ENCODE measurements at places on chromosomes 2 and 18.
A peak's percentile ranks its signal among the peaks of the same experiment; 100 is the strongest.

DNA sequence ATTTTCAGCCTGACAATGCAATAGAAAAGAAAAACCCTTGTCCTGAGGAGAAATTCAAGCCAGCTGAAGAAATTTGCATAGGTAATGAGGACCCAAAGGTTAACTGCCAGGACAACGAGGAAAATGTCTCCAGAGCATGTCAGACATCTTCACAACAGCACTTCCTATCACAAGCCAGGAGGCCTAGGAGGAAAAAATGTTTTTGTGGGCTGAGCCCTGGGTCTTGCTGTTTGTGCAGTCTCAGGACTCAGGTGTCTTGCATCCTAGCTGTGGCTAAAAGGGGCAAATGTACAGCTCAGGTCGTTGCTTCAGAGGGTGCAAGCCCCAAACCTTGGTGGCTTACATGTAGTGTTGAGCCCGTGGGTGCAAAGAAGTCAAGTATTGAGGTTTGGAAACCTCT is 905.1 kb upstream of the FSHR start:
- DNase-seq = no peak

DNA sequence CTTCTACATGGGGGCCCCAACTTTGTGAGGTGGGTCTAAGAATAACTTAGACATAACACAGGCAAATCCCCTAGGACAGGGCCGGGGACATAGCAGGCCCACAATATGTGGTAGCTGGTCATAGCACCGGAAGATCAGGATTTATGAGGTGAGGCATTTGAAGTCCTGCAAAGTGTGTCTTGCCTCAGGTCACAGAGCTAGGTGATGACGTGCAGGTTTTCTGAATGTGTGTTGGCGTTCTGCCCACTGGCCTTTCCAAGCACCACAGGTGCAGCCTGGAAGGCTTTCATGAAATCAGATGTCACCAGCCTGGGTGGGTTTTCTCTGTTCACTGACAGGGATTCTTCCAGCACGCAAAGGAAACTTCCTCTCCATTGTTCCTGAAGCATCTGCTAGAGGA is 119.1 kb downstream of the LRATD1 start:
- DNase-seq = no peak

- no peak for DNase-seq
These were observed 4.1 kb upstream of the TET3 start for GRCh38 chr2:73980566-73980965.

- no peak for DNase-seq
These were observed 42.3 kb upstream of the ATIC start for GRCh38 chr2:215269397-215270117.

DNA sequence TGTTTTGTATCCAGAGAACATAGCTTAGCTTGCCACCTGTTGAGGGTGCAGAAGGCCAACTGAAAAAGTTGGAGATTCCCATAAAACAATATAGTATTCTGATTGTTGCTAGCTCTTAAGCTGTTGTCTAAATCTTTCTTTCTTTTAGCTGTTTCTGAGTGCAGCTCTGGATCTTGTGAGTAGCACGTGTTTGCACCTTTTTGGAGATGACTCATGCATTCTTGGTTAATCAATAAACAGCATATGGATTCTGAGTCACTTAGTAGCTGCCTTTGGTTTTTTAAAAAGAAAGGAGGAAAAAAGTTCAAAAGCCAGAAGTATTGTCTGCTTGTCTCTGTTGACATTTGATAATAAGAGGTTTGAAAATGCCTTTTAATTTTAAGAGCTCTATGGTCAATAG is 483.0 kb upstream of the FSIP2 start:
- no peak for DNase-seq

- no peak for DNase-seq
These were observed 119.0 kb downstream of the CERS6 start for GRCh38 chr2:168574856-168575630.

DNA sequence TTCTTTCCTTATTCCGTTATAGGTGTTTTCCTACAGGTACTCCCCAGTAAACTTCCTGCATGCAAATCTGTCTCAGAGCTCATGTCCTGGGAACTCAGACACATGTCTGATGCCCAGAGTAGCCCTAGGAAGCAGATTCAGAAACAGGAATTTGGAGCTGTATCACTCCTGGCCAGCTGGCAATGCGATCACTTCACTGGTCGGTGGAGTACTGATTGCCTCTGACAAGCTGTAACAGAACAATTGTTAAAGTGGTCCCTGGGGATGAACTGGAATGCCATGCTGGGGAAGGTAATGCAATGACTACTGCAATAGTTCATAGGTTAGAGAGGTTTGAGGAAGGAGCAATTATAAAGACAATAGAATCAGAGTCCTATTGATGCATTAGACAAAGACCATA is 131.6 kb upstream of the DOCK10 start:
- no peak for DNase-seq

DNA sequence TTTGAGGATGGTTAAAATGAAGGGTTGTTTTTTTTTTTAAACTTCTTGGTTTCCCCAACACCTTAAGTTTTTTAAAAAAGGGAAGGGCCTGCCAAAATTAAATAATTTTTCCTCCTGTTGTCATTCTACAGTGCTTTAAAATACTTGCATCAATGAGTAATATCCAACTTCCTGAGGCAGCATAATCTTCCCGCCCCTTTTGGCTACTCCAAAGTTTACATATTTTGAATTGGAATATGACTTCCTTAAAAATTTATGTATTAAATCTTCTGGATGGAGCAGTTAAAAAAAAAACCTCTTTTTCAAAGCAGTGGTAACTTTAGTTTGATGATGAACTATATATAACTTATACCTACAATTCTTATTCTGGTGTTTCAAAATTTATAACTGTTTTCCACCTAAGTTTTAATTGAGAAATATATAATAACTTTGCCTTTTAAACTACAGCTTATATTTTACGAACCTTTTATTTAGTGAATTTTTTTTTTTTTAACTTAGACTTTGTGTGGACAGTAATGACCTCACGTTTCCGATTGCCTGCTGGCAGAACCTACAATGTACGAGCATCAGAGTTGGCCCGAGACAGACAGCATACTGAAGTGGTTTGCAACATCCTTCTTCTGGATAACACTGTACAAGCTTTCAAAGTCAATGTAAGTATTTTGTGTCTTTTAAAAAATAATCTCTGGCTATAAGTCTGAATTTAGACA is 49.8 kb downstream of the PTPN4 start:
- no peak for DNase-seq

DNA sequence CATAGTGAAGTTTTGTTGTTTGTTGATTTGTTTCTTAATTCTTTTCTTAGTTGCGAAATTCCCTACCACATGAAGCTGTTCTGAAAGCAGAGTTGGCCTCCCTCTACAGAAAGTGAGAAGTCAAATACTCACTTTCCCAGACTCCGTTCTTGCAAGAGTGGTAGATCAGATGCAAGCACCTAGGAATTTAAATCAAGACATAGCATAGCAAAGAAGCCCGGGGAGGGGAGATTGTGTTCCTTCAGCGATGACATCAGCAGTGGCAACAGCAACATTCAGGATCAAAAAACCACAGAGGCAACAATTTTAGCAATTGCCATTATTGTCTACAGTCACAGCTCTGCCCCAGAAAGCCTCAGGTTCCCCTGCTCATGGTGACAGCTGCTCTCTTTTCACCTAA is 580.0 kb downstream of the RNF144A start:
- DNase-seq = no peak

- DNase-seq = no peak
These were observed 79.4 kb downstream of the MARCHF4 start for GRCh38 chr2:216292886-216293301.

DNA sequence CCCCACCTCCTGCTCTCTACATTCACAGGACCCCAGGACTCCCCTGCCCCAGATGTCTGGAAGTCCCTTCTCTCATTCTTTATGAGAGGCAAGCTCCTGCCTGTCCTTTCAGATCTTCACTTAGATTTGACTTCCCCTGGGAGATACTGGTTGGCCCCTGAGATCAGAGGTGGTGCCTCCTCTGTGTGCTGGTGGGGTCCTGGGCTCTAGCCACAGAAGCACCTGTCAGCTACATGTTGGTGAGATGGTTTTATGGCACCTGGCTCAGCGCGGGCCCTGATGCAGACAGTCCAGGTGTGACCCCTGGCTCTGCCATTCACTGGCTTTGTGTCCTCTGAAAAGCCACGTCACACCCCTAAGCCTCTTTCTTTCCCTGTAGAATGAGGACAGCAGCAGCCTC is 369.6 kb upstream of the ID2 start:
- DNase-seq = no peak

GRCh38 chr2:150101947-150102346 is 385.5 kb downstream of the RND3 start:
- no peak for DNase-seq

DNA sequence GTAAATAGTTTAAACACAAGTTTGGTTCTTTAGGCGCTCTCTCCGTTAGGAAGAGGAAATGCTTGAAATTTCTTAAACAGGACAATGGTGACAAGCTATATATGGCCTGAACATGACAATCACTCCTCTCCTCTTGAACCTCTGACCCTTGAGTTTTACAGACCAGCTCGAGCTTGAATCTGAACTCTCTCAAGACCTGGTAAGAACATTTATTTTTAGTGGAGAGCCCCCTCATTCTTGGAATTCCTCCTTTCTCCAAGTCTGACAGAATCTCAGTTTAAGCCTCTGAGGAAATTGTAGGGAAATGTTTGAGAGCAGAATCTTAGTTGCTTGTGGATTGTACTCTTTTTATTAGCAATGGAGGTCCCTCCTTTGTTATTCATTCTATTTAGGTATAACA is 1293.6 kb upstream of the ZEB2 start:
- no peak for DNase-seq

DNA sequence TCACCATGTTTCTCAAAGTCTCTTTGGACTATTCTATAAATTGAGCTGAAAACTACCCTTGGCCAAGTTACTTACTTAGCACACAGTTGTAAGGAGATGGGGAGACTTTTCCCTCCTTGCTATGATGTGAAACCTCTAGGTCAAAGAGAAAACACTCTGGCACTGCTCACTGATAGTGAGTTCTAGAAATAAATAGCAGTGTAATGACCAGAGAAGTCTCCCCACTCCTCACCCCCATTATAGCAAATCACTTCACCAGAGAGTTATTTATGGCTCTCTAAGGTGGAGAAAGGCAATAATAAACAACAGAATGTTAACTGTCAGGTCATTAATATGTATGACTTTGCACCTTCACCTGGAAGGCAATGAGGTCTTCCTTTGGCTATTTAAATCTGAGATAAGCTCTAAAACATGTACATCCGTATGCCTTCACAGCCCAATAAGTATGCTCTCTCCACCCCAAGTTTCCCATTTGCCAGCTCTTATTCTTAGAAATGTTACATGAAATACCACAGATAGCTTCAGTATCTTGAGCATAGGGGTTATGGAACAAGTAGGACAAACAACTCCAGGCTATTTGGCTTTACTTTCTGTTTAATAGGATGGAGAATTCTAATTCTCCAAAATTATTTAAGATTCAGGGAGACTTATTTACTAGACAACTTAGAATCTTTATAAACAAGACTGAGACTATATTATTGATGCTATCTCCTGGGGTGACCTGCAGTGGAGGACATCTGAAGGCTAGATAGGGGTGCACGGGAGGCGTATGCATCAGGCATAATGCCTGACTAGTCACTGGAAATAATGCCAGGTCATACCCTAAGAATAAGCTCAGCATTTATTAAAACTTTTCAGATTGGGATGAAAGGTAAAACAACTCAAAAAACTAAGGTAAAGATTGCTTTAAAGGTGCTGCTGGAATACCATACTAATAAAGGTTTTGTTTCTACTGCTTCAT is 65.3 kb upstream of the DTNB start:
- DNase-seq = no peak

GRCh38 chr2:239264838-239265651 is 135.8 kb downstream of the HDAC4 start:
- no peak for DNase-seq

DNA sequence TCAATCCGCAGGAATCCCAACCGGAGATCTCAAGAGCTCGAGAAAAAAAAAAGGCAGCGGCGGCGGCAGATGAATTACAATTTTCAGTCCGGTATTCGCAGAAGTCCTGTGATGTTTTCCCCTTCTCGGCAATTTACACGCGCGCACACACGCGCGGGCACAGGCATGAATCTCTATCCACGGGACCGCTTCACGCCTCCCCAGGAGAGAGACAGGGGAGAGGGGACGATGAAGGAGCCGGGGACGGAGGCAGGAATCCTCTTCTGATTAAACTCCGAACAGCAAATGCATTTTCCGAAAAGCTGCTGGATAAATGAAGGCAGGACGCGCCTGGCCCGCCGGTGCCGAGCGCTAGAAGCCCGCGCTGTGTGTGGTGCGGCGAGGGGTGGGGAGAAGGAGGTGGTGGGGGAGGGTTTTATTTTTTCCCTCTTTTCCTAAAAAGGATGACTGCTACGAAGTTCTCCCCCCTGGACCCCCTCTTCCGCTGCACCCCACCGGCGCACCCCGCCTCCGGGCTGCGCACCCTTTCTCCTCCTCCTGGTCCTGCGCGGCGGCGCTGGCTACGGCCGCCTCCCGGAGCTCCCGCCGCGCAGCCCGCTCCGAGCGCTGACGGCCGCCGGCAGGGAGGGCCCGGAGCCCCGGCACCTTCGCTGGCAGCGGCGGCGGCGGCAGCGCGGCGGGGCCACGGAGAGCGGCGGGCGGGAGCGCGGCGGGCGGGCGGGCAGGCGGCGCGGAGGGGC is at the start of gene BCL2:
Gene BCL2, minus strand, starts transcription at position 387 of the 740 bp plus-strand sequence.
- DNase-seq = peak; percentile 60

GRCh38 chr2:84861539-84861938 is 19.3 kb downstream of the TRABD2A start:
- no peak for DNase-seq

DNA sequence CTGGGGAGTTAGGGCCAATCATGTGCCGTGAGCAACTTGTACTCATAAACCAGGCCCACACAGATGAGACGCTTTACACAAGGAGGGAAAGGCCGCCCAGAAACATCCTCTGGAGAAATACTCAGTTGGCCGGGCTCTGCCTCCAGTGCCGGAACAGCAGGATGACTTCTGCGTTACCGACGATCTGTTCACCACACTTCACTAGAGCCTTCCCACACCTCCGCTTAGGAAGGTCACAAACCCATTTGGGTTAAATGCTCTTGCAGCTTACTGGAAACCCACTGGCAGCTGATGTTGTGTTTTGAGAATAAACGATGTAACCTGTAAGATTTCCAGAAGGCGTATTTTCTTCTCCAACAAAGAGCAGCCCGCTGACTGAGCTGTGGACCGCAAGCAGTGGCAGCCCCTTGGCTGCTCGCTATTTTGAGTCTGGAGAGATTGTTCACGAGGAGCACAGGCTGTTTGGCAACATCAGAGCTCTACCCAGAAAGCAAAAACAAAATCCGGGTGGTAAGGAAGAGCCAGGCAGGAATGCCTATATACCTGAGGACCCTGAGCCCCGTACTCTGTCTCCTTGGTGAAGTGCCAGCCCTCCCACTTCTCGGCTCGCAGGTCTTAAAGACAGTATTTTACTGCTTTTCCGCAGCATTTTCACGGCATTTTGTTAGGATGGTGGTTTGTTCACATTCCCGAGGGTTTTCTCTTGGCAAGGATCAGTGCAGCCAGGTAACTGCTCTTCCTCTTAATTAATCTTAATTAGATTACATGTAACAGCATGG is 44.0 kb downstream of the COLEC12 start:
- DNase-seq = no peak

- no peak for DNase-seq
These were observed 162.8 kb downstream of the LDLRAD4 start for GRCh38 chr18:13381331-13381730.
